NCI-H345 (cell line): ENCODE measurements at places on chromosomes 1 and 21.

- no peak for DNase-seq
Observed at GRCh38 chr1:117324357-117324756, 42.9 kb upstream of the MAN1A2 start.

- DNase-seq, result no peak
Observed at GRCh38 chr1:90823686-90824085, 106.6 kb upstream of the BARHL2 start.

GRCh38 chr1:54156201-54156600 lies 3.4 kb upstream of the CDCP2 start:
- DNase-seq, result no peak

DNA sequence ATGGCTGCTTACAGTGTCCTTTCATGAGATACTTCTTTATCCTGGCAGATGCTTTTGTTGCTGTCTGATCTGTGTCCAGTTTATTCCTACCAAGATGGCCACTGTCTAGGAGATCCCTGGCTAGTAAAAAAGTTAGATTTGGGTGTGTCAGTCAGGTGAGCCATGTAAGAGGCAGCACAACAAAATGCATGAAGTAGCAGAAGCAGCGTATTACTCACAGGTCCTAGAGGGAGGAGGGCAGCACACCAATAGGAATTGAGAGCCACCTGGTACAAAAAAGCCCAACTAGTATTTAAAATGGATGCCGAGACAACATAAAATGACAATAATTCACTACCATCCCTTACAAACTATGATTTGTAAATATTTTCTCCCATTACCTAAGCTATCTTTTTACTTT lies 22.8 kb upstream of the ZNF697 start:
- DNase-seq, result no peak

DNA sequence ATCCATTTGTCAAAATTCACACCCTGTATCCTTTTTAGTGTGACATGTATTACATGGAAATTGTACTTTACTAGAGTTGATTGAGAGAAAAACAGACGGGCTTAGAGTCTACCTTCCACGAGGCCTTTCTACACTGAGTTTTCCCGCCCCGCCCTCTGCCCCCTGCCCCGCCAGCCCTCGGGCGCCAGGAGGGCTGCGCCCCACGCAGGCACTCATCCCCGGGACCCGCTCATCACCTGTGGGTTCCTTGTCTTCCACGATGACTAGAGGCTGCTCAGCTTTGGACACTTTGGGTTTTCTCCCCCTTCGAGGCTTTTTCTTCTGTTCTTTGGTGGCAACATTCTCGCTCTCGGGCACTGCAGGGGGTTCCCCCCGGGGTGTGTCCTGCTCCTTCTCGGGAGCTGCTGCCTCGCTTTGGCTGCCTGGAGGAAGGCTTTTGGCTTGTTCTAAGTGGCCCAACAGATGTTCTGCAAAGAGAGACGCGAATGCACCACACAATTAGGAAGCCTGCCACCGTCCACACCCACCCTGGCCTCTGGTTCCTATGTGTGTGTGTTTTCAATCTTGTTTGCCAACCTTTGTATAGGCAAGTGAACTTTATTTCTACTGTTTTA lies 39.6 kb downstream of the PRDM15 start:
- no peak for DNase-seq

DNA sequence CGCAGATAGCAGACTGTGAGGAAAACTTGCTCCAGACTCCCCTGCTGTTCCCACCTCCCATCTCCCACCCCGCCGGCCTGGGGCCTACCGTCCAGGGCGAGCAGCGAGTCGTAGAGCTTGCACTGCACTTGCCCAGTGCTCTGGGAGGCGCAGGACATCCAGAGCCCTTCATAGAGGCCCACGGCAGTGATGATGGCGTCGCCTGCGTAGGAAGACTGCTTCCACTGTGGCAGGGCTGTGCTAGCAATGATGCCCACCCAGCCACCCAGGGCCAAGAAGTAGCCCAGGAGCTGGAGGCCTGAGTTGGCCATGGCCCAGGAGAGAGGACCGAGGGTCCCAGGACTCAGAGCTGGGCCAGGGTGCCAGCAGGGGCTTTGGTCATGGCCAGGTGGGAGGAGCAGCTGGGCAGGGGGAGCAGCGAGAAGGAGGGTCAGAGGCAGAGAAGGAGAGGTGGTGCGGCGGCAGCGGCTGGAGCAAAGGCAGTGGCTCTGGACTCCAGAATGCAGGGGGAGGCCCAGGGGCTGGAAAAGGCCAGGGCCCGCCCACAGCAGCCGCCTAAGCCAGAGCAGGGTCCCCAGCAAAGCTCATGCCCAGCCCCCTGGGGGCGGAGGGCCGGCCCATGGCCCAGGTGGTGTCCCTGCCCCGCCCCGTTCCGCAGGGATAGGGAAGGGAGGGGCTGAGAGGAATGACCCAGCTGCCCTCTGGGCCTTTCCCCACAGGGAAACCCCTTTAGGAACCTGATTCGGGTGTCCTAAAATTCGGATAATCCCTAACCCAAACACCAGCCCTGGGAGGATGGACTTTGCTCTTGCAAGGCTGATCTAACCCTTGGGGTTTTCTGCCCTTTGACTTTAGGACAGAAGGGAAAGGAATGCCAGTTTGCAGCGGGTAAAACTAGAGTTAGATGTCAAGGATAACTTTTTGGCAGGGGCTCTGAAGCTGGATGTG lies at the start of gene CLDN19:
Gene CLDN19, minus strand, starts transcription at position 484 of the 948 bp plus-strand sequence. Its CDS starts 173 bp downstream, at position 311.
- DNase-seq, result no peak

GRCh38 chr21:26887251-26887650 lies 42.0 kb upstream of the ADAMTS1 start:
- DNase-seq, result no peak

GRCh38 chr1:239392271-239392670 lies 5.9 kb downstream of the CHRM3 start:
- no peak for DNase-seq

DNA sequence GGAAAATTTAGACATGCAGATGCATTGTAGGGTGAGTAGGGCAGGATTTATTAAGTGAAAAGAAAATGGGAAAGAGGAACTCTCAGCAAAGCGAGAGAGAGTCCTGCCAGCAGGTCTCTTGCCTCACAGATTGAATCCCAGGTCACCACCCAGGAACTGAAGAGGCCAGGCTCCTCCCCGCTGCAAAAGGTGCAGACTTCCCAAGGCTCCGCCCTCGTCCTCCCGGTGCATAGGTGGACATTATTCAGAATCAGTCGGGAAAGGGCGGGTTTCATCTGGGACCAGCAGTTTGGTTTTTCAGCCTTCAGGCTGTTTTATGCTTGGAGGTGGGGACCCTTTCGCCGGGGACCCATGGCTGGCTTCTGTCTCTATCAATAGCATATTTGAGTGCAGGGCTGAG lies 41.6 kb upstream of the APP start:
- DNase-seq, result no peak

GRCh38 chr1:238060061-238060460 lies 169.3 kb upstream of the ZP4 start:
- DNase-seq, result no peak

DNA sequence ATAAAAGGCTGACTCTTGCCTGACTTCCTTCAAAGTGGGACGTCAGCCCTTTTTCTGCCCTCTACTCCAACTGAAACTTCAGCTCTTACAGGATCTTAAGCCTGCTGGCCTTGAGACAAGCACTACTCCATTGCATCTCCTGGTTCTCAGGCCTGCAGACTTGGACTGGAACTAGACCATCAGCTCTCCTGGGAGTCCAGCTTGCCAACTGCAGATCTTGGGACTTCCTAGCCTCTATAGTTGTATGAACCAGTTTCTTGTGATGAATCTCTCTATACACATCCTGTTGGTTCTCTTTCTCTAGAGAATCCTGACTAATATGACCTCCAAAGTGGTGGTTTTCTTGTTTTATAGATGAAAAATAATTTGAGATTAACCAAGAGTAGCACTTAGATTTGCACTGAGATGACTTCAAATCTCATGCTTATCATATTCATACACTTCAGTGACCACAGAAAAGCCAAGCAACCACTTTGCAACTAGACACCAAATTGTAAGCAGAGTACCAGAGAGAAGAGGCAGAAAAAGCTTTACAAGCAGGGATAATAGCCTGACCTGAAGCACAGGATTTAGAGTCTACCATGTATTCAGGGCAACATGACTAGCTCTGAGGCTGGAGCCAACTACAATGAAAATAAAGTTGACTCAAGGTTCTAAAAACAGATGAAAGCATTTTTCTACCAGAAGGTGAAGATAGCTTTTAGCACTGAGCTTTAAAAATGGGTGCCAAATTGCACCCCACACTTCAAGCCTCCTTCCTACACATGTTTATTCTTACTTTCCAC lies 661.3 kb upstream of the USP24 start:
- DNase-seq, result no peak

- DNase-seq, result peak; percentile 20
Observed at GRCh38 chr21:16370186-16370585, 640.4 kb downstream of the USP25 start.

- no peak for DNase-seq
Observed at GRCh38 chr1:172670791-172671190, 11.9 kb downstream of the FASLG start.

DNA sequence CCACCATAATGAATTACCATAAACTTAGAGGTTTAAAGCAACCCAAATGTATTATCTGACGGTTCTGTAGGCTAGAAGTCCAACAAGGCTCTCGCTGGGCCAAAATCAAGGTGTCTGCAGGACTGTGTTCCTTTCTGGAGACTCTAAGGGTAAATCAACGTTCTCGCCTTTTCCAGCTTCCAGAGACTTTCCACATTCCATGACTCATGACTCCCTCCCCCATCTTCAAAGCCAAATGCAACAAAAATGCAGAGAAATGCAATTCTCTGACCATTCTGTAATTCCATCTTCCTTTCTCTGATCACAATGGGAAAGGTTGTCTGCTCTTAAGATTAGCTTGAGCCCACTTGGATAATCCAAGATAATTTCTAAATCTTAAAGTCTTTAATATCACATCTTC lies 287.1 kb downstream of the LTN1 start:
- DNase-seq, result no peak

GRCh38 chr1:184157394-184157742 lies 105.8 kb downstream of the TSEN15 start:
- no peak for DNase-seq

- DNase-seq, result no peak
Observed at GRCh38 chr1:21490774-21491487, 18.3 kb upstream of the ALPL start.

- DNase-seq, result no peak
Observed at GRCh38 chr1:167130829-167131510, 37.1 kb downstream of the STYXL2 start.

- no peak for DNase-seq
Observed at GRCh38 chr1:219081943-219082925, 91.4 kb upstream of the LYPLAL1 start.

GRCh38 chr1:207822602-207823451 lies 71.0 kb downstream of the CD46 start:
- peak; percentile 34 for DNase-seq

GRCh38 chr21:42002421-42002958 lies 7.7 kb downstream of the ZBTB21 start:
- DNase-seq, result no peak

DNA sequence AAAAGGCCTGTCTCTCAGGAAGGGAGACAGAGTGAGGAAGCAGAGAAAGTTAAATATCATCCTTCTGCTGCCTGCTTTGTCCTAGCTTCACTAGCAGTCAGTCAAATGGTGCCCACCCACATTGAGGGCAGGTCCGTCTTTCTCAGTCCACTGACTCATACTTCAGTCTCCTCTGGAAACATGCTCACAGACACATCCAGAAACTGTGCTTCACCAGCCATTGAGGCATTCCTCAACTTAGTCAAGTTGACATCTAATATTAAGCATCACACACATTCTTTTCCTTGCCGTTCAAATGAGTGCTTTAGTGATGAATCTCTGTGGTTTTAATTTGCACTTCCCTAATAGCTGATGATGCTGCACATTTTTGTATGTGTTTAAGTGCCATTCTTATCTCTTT lies 777.8 kb upstream of the PRMT6 start:
- DNase-seq, result no peak

GRCh38 chr1:20345419-20345818 lies 54.7 kb downstream of the VWA5B1 start:
- no peak for DNase-seq

- DNase-seq, result no peak
Observed at GRCh38 chr1:24664507-24665033, 21.5 kb downstream of the SRRM1 start.
